NCI-H2029 (cell line): ENCODE measurements at places on chromosomes 2 and 18.

GRCh38 chr2:64654063-64654811 is 524 bp upstream of the SERTAD2 start:
- DNase-seq = no peak

DNA sequence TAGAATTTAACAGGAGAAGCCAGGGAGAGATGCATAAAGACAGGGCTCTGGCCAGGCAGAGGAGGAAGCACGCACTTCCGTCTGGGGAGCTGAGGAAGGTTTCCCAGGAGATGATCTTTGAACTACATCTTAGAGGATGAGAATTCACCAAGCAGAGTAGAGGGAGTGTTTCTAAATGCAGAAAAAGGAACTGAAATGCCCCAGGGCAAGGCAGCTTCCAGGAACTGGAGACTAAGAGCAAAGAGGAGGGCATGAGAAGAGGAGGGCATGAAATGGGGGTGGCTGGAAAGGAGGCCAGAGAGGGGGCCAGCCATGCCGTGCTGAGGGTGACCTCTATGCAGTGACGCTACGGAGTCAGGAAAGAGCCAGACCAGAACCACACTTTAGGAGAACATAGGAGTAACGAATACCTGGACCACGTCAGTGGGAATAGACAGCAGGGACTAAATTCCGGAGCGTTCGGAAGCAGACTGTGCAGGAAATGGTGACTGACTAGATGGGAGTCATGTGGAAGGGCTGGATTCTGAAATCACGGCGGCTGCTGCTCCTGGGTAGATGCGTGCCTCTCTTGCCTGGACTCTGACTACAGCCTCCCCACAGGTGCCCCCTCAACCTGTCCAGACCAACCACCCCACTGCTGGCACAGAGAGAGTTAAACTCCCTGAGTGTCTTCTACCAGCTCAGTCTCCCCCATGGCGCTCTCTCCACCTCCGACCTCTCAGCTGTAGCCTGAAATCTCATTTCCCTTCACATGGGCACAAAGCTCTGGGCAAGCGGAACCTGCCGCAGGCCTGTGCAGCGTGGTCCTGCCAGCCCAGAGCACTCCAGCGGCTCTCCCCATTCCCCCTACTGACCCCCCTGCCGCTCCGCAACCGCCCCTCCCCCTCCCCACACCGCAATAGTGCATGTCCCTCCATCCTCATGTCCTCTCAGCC is 87.0 kb upstream of the RTN4 start:
- no peak for DNase-seq

- no peak for DNase-seq
These were observed at the start of gene SLC14A1 for GRCh38 chr18:45723567-45724355. TSS of gene SLC14A1 (plus strand) at chr18:45724181. CDS start at chr18:45730321, 6,140 bp downstream.

- no peak for DNase-seq
These were observed 103.5 kb downstream of the ANTXR1 start for GRCh38 chr2:69116438-69116837.

DNA sequence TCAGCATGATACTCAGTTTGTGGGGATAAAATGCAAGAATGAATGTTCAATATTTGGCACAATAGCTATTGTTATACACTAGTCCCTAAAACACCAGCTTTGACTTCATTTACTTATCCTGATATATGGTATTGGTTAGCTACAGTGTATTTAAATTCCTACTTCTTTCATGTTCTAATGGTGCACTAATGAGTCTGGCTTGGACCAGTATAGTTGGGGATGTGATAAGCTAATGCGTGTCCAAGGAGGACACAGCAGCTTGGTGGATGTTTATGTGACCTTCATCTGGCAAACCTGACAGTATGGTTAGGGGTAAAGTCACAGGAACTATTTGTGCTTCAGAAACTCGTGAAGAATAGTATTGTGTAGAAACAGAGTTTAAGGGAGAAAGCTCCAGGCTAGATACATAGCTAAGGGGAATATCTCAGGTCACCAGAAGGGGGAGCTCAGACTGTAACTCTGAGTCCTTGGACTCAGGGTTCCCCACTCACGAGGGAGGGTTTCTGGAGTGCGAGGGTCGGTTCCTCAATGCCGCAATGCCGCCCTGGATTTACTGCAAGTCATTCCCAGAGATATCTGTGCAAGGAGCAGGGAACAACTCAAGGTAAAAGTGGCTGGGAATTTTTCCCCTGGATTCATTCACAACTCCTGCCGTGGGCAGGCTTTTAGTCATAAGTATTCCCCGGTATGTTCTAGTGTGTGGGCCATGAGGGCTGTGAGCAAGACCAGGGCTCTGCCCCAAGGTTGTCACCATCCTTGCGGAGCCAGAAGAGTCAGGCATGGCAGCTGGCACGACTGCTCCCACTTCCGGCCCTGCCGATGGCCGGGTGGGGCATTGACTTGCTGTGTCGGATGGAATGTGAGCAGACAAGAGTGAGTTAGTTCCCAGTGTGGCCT is 14.5 kb downstream of the IL1R2 start:
- DNase-seq = no peak

GRCh38 chr2:178485356-178485755 is 5.1 kb downstream of the PLEKHA3 start:
- DNase-seq = no peak

- no peak for DNase-seq
These were observed 159.3 kb upstream of the SLC8A1 start for GRCh38 chr2:40611196-40611595.

DNA sequence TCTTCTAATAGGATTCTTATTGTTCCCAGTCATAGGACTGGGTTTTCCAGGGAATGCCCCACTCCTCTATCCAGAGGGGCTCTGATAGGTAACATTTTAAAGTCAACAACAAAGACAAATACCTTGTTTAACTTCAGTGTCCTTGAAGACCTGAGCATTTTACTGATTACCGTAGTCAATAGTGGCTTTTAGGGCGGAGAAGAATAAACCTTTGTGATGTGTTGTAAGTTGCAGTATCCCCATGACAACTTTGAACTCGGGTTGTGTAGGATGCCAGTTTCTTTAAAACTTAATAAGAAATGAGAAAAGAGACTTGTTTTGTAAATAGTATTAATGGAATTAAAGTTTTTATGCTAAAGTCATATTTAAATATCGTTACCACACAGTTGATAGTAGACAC is 6.0 kb downstream of the GATA6 start:
- no peak for DNase-seq

DNA sequence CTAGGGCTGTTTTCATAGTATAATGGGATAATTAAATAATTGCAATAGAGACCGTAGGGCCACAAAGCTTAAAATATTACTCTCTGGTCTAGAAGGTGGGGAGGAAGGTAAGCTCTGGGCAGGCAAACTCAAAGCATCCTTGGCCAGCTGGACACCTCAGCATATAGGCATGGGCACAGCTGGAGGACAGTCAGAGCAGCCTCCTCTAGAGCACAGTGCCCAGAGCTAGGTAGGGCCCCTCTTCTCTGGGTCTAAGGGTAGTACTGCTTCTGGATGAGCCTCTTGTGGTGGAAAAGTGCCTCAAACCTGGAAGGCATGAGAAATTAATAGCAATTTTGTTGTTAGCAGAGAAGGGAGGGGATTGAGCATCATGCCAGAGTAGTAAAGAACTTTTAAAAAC is 291.3 kb upstream of the FBXO11 start:
- no peak for DNase-seq

DNA sequence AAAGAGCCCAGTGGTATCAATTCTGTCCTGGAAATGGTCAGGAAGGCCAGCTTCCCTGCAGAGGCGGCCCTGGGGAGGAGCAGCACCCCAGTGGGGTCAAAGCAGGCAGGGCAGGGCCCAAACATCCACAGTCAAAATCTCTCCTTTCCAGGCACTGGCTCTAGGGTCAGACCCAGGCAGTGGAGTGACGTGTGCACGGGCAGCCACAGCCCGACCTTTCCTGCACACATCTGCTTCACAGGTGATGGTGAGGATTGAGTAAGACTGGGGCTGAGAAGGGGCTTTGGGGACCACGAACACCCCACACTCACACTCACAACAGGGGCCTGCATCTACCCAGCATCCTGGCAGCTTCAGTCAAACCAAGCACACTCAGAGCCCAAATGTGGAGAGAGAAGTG is 97.8 kb upstream of the GLI2 start:
- DNase-seq = no peak

DNA sequence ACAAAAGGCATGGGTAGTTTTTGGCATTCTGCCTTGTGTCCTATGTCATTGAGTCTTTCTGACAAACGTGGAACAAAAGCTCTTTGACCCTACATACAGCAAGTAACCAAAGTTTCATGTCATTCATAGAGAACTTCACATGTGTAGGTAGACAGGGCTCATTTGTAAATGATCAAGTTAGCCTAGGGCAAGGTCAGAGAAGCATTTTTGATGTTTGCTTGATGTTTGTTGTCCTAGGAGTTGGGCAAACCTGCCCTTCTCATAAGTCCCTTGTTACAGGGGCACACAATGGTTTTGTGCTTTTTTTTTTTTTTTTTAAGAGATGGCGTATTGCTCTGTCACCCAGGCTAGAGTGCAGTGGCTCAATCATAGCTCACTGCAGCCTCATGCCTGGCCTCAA is 83.3 kb upstream of the FAM136A start:
- DNase-seq = no peak

GRCh38 chr2:88709181-88709631 is 17.7 kb downstream of the RPIA start:
- DNase-seq = no peak

DNA sequence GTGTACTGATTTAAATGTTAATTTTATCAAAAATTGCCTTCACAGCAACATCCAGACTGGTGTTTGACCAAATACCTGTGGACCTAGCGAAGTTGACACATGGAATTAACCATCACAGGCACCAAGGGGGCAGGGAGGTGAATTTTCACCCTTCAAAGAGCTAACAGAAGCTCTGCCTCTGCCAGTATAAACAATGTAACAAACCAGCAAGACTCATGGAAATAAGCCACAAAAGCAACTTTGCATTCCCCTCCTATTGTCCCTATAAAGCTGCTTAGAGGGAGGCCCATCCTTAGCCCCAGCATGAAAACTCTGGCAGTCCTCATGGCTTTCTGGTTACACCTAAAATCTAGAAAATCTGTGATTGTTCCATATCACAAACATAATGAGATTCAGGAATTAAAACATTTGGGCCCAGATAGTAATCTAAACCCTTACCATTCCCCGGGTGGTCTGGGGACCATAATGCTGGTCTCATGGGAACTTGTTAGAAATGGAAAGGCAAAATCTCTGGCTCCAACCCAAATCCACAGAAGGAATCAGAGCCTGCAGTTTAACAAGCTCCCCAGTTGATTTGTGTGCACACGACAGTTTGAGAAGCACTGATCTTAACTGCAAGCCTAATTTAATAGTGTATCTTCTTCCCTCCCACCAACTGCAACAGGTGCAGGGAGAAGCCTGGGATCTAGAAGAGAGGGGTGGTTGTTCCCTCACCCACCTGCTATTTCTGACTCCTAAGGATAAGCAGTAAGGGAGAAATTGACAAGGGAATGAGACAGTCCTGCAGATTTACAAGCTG is 23.1 kb downstream of the SERPINB11 start:
- DNase-seq = no peak

DNA sequence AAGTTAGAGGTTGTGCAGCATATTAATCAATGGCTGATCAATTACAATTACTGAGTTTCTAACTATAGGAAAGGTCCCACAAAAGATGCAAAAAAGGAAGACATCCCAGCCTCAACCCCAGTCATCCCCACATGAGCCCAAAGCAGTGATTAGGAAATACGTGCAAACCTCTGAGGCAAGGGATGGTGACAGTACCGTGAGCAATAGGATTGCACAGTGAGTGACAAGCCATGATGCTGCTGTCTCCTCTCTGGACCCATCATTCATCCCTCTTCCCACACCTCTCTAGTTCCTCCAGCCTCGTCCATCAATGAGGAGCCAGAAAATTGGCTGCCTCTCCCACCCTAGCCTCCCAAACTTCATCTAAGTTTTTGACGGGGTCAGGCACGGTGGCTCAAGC is 4.0 kb upstream of the SLC11A1 start:
- DNase-seq = no peak

DNA sequence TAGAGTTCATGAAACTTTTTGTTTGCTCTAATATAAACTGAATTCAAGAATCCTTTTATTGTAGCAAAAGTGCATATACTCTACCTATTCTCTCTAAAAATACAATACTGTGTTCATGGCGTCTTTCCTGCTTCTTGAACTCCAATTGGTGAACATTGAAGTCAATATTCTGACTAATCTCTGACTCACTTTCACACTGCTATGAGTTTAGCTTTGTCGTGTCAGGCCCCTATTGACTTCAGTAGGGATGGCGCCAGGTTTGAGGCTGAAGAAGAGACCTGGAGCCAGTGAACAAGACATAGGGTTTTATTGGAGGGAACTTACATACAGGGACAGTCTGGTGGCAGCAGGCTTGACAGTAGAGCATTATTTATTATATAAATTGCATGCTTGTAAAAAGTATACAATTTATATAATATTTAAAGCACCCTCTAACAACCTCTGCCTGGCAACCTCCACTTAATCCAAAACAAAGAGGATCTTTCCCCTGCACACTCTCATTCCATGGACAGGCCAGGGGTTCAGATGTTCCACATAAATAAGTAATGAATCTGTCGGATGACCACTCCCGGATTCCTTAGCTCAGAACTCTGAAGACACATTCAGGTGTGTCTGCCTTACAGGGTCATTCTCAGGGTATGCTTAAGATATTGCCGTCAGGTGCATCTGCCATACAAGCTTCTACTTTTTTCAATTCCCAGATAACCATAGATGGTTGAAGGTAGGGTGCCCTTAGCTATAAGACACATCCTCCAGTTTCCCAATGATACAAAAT is 141.0 kb downstream of the CERS6 start:
- no peak for DNase-seq

GRCh38 chr2:9690252-9690651 is 59.5 kb upstream of the YWHAQ start:
- no peak for DNase-seq

GRCh38 chr2:205722283-205722918 is 40.1 kb downstream of the NRP2 start:
- no peak for DNase-seq

DNA sequence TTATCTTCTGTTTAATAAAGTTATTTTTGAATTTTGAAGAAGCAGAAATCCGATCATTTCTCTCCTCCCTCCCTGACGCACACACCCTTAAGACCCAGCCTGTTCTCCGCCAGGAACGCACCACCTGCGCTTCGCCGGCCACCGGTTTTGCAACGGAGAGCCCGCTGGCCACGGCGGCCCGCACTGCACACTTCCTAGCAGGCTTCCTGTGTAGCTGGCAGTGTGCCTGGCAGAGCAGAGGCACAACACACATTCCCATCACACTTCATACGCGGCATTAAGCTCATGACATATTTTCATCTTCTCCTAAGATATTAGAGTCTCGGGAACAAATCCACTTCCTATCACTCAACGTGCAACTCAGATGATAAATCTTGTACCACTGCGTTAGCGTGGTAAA is 148.0 kb downstream of the HDAC4 start:
- no peak for DNase-seq
